AG09309 (cell line): ENCODE measurements at places on chromosomes 7 and 10.

GRCh38 chr7:140719721-140720120, 23.2 kb downstream of the NDUFB2 start:
- DNase-seq, result no peak

DNA sequence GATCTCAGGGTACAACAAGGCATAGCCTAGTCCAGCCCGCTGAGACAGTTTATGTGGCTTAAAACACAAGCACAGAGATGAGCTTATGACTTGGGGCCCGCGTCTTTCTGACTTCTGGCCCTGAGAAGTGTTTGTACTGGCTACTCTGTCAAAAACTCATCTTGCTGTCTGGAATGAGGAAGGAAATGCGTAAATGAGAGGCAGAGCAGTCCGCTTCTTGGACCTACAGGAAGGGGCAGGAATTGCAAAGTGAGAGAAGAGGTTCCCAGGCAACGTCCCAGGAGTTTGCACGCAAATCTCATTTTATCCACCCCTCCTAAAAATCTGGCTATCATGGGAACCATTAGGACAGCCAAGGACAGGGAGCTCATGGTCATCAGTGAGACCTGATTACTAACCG, 5.5 kb downstream of the ANXA11 start:
- DNase-seq, result peak; percentile 63

DNA sequence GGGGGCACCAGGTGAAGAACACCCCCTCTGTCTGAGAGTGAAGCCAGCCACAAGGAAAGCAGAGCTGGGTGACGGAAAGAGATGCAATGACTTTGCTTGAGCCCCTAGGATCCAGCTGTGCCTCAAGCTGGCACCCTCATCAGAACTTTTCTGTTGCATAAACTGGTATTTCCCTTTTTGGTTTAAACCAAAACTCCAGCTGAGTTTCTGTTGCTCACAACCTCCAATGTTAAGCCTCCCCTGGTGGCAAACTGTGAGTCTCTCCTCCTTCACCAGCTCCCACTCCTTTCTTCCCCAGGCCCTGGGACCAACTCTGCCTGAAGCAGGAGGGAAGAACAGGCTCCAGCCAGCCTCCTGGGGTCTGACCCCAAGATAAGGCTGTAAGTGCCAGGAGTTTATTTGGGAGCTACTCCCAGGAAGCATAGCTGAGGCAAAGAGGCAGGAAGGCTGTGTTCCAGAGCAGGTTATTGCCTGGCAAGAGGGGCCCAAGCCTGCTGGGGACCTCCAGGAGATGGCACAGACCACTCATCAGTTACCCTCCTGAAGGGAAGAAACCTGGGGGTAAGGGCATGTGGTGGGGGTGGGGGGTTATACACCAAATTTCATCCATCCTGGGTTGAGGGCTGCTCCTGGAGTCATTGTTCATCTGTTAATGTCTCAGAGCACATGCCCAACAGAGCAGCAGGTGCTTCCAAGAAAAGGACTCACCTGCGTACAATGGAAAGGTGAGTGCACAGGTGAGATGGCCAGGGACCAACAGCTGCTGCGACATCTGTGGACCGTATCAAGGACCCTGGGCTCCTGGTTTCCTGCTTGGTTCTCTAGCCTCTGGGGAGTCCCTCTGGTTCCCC, 73.3 kb upstream of the NANOS1 start:
- DNase-seq, result no peak

GRCh38 chr7:12244694-12245093, 33.6 kb downstream of the TMEM106B start:
- no peak for DNase-seq

DNA sequence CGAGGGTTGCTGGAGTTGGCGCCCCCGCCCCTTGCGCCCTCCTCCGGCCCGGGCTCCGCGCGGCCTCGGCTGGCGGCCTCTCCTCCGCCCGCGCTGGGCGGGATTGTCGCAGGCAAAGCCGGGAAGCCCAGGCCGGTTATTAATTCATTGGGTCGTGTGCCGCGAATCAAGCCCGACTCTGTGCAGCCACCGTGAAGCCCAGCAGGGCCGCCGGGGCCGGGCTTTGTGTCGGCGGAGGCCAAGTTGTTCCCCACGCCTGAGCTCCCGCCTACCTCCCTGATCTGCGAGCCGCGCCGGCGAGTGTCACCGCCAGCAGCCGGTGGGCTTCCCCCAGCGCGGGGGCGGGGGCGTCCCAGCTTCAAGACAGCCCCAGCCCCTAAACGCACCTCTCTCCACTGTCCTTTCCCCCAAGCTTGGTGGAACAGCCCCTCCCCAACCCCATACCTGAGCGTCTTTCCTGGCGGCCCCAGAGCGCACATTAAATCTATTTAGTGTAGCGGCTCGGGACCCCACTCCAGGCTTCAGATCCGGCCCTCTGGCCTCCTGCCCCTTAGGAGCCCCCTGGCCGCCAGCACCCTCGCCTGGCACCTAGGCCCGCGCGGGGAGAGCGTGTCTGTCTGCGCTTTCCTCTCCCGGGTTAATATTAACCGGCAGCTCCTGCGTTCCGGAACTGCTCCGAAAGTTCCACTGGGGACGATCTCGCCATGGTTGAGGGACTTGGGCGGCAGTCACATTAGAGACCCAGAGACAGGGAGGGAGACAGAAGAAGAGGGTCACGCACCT, 3.5 kb downstream of the SHH start:
- no peak for DNase-seq

- no peak for DNase-seq
Measured at GRCh38 chr10:114975091-114975490, 37.1 kb downstream of the TRUB1 start.

DNA sequence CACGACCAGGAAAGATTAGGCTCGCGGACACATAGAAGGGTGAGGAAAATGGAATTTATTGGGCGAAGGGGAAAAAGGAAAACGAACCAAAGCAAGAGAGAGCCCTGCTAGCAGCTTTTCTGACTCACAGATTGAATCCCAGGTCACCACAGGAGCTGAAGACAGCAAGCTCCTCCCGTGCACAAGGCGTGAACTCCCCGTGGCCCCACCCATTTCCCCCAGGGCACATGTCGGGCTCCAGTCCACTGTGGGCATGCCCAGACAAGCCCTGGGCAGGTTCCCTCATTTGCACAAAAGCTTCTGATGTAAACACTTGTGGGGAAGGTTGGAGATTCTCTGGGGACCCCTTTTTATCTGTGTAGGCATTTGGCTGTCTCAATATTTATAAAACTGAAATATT, 582.4 kb downstream of the SUGCT start:
- peak; percentile 62 for DNase-seq

- no peak for DNase-seq
Measured at GRCh38 chr10:86111902-86112545, 254.6 kb downstream of the GRID1 start.

DNA sequence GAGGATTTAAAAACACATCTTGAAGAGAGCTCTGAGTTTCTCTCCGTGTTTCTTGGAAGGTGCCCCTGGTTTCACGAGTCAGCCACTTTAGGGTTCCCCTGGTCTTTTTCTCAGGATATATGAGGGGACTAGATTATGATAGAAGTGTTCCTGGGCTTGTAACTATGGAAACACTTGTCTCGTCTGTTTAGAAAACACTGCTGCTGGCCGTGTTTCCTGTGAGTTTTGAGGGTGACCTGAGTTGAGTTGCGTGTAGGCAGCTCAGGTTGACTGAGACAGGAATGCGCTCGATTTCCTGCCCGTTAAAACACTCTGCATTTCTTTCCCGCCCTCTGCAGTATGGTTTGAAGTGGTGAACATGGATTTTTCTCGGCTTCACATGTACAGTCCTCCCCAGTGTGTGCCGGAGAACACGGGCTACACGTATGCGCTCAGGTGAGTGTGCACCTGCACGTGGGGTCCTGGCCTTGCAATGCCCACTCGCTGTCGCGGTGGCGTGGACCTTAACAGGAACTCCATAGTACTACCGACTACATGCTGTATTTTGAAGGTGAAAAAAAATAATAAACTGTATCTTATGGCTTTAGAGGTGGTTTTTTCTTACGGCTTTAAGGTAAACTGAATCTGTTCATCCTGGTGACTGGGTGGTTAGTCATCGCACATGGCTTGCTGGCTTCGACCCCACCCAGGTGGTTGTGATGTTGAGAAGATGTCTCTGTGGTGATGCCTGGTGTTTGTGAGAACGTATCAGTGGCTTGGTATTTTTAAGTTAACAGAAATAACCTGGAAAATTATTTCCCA, at the start of gene SUN1:
SUN1 (plus strand) TSS at position 310 of the 801 bp plus-strand sequence; CDS start at position 359, 49 bp downstream.
- DNase-seq, result peak; percentile 39

DNA sequence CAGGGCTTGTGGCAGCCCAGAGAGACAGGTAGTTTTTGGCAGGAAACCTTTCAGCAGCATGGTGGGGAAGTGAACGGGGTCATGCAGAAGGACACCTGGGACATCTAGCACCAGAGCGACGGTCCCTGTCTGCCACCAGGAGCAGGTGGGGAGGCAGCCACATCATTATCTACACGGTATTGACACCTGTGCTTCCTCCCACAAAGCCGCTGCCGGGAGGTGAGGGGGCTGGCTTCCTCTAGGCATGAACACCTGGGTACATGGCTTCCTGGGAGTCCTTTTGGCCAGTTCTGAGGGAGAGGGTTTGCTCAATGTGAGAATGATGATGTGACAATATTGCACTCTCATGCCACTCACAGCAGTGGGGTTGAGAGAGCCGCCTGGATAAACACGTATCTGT, 275.2 kb downstream of the ACTR3B start:
- no peak for DNase-seq

DNA sequence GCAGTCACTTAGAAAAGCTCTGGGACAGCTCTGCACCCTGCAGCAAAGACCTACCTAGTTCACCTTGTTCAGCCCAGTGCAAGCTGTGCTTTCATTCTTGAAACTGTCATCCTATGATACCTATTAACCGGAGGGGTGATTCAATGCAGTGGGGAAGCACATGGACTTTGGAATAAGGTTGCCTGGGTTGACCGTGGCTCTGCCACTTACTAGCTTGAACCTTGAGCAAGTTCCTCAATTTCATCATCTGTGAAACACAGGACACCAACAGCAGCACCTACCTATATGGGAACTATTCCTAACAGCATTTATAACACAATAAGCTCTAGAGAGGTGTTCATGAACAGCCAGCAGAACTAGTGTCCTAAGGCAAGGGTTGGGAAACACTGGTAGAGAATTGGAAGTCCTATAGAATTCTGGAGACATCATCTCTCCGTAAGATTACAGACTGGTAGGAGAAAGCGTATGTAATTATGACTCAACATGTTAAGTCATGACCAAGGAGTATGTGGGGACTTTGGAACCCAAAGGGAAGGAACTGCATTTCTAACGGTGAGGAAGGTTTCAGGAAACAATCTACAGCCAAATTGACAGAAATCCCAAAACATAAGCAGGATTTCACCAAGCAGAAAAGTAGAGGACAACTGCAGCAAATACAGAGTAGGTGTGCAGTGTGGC, 270.0 kb downstream of the USP6NL start:
- DNase-seq, result no peak

- no peak for DNase-seq
Measured at GRCh38 chr7:43583424-43584194, 701 bp downstream of the STK17A start.

- no peak for DNase-seq
Measured at GRCh38 chr10:128147064-128147463, 20.8 kb upstream of the MKI67 start.

GRCh38 chr7:69633122-69633831, 35.0 kb downstream of the AUTS2 start:
- no peak for DNase-seq

DNA sequence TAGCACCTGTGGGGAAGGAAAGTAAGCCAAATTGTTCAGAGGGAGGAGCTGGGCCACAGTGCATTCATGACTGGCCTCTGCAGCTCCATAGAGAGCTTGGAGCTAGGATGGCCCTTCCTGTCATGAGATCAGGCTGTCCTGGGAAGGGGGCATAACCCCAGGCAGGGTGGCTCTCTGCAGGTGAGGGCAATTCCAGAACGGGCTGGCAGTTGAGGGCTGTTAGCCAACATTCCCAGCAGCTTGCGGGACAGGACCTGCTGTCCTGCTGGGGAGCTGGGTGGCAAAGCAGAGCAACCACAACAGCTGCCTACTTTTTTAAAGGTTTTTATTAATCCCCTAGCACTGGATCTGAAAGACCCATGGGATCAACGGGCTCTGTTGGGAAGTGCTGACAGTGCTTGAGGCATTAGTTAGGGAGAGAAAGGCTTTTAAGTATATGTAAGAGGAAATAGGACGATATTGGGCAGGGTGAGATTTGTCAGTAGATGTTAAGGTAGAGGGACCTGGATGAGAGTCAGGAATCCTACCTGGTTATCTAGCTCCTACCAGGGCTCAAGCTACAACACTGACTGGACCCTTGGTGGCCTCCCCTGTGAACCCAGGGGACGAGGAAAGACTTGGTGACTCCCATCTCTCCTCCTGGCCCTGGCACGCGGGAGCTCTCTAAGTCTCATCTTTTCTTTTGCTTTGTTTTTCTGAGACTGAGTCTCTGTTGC, 77.8 kb downstream of the NAMPT start:
- no peak for DNase-seq

DNA sequence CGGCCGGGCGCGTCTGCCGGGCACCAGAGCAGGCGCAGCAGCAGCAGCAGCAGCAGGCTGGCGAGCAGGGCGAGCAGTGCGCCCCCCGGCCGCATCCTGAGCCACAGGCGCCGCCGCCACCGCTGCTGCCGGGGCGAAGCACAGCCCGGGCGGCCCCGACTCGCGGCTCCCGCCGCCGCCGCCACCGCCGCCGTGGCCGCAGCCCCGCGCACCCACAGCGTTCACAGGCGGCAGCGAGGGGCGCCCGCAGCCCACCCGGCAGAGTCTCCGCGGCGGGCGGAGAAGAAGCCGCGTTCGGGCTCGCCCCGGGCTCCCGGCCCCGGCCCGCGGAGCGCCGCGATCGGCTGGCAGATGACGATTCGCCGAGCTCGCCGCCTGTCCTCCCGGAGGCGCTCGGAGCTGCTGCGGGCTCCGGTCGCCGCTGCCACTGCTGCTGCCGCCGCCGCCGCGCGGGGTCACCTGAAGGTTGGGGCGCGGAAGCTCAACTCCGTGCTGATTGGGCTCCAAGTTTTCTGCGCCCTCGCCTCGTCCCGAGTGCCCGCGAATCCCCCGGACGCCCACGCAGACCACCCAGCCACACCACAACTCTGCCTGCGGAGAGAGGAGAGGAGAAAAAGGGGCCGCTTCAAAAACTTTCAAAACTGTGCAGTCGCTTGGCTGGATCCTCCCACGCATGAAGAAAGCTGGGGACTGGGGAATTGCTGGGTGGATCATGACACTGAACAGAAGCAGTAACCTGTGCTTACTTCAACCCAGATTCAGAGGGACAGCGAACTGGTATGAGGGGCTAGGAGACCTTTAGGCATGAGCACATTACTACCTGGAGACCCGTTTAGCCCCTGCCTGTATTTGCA, at the start of gene ST8SIA6:
ST8SIA6 (minus strand) TSS at position 435 of the 854 bp plus-strand sequence; CDS start at position 95, 340 bp downstream.
- DNase-seq, result no peak

DNA sequence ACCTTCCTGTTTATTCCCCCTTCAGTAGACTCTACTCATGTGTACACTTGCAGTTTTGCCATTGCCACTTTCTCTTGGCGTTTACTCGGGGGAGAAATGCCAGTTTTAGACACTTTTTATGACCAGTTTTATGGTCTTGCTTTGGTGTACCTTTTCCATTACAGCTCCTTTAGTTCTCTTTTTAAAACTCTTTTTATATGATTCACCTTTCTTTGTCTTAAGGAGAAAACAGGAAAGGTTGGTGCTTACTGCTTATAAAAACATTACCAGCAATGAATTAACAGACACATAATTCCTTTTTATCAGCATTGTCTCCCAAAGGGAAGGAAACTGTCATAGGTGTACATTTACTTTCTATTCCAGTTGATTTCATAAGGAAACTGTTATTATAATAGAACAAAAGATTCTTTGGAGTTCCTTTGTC, 11.9 kb downstream of the TSPAN13 start:
- no peak for DNase-seq
